ENCODE measurements at places on chromosomes 7 and 10. TPM values are rescaled to one million over a fixed set of nuclear protein-coding genes. Genes with fewer than 3 reads are reported as not detected.
A peak's percentile ranks its signal among the peaks of the same experiment; 100 is the strongest.

Gene TSPAN13
- 64.4 TPM for total RNA-seq

- no peaks in the 10 kb centered on the region for H3K36me3 ChIP-seq
- no peak overlapping the region for H3K27ac ChIP-seq
- H3K27me3 ChIP-seq: no peaks in the 10 kb centered on the region
- DNase-seq: peak; percentile 87
- H3K4me1 ChIP-seq: peaks cover 3% of the 10 kb centered on the region
These were observed 136.0 kb downstream of the CUL2 start for GRCh38 chr10:34954142-34954541.

GRCh38 chr7:67753891-67754290 is 757.3 kb downstream of the TYW1 start:
- H3K4me1 ChIP-seq: no peaks in the 10 kb centered on the region
- no peak overlapping the region for H3K4me3 ChIP-seq
- DNase-seq: no peak

GRCh38 chr10:90451283-90451682 is 406.6 kb downstream of the HTR7 start:
- H3K4me1 ChIP-seq: no peaks in the 10 kb centered on the region
- H3K27ac ChIP-seq: no peak overlapping the region
- no peaks in the 10 kb centered on the region for H3K27me3 ChIP-seq
- no peak for DNase-seq
- H3K4me3 ChIP-seq: no peak overlapping the region

DNA sequence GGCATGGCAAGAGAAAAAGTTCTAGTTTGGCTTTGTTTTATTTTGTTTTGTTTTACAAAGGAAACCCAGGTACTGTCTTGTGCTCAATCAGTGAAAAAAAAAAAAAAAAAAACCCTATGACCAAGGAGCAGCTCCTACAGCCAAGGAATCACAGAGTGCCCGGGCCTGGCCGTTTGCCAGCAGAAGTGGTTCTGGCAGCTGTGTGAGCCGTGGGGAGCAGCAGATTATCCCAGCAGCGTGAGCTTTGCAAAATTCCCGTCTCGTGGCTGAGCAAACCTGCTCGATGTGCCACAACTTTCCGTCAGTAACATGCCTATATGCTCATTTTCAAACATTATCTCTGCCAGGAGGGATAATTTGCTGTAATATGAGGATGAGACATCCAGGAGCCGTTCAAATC is 293.7 kb downstream of the POU6F2 start:
- peak; percentile 79 for DNase-seq
- no peaks in the 10 kb centered on the region for H3K36me3 ChIP-seq
- H3K4me3 ChIP-seq: no peak overlapping the region
- no peaks in the 10 kb centered on the region for H3K27me3 ChIP-seq
- H3K27ac ChIP-seq: no peak overlapping the region

GRCh38 chr7:150429699-150430098 is 20.7 kb upstream of the GIMAP8 start:
- H3K36me3 ChIP-seq: no peaks in the 10 kb centered on the region
- no peak overlapping the region for H3K27ac ChIP-seq
- peaks cover 8% of the 10 kb centered on the region for H3K4me1 ChIP-seq
- no peak for DNase-seq
